ENCODE measurements at places on chromosomes 12 and 14. TPM values are rescaled to one million over a fixed set of nuclear protein-coding genes. Genes with fewer than 3 reads are reported as not detected.

- DNase-seq: no peak
- H3K27me3 ChIP-seq: no peaks in the 10 kb centered on the region
- H3K4me3 ChIP-seq: no peak overlapping the region
- H3K36me3 ChIP-seq: no peaks in the 10 kb centered on the region
These were observed 440.3 kb upstream of the RGS6 start for GRCh38 chr14:71491931-71492330.

The LAG3 gene
- total RNA-seq: not detected

DNA sequence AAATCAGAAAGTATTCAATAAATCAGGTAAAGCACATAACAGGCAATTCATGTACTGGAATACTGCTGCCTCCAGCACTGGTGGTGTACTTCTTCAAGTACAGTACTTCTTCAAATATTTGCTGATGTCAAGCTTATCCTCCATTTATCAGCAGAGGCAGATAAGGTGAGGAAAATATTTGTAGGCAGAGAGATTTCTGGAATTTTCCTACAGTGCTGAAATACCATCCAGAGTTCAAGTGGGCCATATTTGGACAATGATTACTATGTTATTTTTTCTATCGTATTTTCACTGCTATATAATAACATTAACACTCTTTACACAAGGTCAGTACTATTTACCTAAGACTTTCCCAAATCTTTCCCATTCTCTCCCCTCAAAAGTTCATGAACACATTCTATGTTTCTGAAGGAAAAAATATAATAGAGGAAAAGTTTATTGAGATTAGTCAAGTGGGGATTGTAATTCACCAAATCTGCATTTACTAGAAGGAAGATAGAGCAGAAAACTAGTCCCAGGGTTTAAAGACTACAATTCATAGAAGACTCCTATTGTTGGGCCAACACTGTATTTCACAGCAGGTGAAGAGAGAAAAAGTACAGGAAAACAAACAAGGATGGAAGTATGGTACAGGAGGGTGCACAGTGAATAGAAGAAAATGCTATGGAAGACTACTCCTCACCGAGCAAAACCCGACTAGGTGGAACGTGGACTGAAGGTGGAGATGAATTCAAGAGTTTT, 141.1 kb downstream of the PAWR start:
- no peak overlapping the region for H3K4me3 ChIP-seq
- H3K4me1 ChIP-seq: peaks cover 13% of the 10 kb centered on the region
- no peak overlapping the region for H3K27ac ChIP-seq
- DNase-seq: no peak
- 0 out of 2 replicates have a peak, but pooled peaks cover 13% of the 10 kb centered on the region for H3K36me3 ChIP-seq
- H3K27me3 ChIP-seq: no peaks in the 10 kb centered on the region

- H3K36me3 ChIP-seq: no peaks in the 10 kb centered on the region
- no peak for DNase-seq
- H3K27ac ChIP-seq: no peak overlapping the region
- no peaks in the 10 kb centered on the region for H3K27me3 ChIP-seq
These were observed 344.1 kb upstream of the LMO3 start for GRCh38 chr12:16949871-16950667.

DNA sequence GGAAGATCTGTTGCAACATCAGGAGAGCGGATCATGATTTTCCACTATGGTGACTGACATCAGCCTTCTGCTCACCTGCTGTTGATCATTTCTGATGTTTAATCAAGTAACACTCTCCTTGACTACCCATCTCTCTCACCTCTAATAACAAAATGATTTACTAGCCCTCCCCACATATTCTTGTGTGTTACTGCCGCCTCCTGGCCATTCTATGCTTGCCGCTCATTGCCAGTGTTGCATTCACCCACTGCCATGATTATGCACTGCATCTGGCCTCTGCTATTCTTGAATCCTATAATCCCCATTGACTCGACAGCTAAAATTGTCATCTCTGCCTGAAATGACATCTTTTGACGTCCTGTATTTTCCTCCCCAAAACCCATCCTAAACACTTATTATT, 113.8 kb downstream of the RERGL start:
- DNase-seq: peak; percentile 16
- H3K4me1 ChIP-seq: no peaks in the 10 kb centered on the region
- H3K36me3 ChIP-seq: no peaks in the 10 kb centered on the region

GRCh38 chr12:129101816-129102215, 248.5 kb downstream of the GLT1D1 start:
- no peak for DNase-seq
- no peak overlapping the region for H3K4me3 ChIP-seq
- no peaks in the 10 kb centered on the region for H3K36me3 ChIP-seq
- no peak overlapping the region for H3K27ac ChIP-seq

DNA sequence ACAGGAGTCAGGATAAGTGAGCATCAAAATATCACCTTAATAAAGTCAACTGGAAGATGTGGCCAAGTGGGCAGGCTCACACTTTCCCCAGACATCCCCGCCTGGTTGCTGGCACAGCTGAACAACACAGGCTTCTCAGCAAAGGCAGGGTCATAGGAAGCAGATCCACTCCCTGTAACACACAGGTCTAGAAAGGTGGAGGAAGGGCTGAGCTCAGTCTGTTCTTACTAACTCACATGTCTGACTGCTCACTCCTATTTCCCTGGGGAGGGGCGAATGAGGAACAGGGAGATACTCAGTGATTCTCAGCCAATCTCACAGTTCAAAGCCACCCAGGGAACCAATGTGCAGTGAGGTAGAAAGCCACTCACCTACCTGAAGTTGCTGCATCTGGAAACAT, 45.0 kb upstream of the AMN1 start:
- H3K27me3 ChIP-seq: no peaks in the 10 kb centered on the region
- peak overlapping the region; percentile 42 for H3K27ac ChIP-seq
- peak; percentile 35 for DNase-seq
- no peaks in the 10 kb centered on the region for H3K36me3 ChIP-seq
